ENCODE measurements at places on chromosomes 2 and 18.

DNA sequence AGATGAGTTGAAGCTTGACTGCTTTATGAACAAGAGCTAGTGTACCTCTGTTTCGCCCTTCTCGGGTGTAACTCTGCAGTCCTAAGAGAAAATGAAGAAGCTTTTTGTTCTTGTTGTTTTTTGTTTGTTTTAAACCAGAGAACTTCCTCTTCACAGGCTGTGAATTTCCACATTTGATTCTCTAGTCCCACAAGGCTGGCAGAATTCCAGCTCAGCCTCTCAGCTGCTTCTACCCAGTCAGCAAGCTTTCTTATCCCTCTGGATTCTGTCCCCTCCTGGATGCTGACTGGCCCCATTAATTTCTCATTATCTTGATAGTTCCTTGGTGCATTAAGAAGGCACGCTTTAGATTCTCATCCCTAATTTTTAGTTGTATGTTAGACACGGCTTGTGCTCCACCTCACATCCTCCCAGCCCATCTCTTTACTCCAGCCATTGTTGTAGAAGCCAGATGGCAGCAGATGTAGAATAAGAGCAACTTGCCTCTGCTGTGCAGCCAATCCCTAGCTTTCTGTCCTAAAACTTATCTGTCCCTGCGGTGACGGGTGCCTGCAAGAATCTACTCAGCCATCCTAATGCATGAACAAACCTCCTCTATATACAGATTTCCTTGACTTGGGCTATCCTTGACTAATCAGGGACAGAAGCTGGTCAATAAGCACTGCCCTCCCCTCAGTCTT lies 12.3 kb upstream of the RESP18 start:
- peak; percentile 27 for DNase-seq

DNA sequence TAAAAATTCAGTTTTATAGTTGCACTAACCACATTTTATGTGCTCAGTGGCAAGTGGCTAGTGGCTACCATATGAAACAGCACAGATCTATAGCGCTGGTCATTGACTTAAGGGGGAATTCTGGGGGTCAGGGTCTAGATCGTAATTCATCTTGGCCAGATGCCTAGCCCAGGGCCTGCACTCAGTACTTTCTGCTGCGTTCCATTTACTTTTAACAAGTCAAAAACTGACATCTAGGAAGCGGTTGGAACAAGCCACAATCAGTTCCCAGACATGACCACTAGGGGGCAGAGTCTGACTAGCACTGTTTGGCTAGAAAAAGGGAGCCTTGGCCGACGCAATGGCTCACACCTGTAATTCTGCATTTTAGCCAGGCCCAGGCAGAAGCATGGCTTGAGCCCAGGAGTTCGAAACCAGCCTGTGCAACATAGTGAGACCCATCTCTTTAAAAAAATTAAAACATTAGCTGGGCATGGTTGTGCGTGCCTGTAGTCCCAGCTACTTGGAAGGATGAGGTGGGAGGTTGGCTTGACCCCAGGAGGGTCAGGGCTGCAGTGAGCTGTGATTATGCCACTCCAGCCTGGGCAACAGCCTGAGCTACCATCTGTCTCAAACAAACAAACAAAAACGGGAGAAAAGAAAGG lies 9.0 kb upstream of the TMBIM1 start:
- peak; percentile 89 for DNase-seq

- no peak for DNase-seq
Measured at GRCh38 chr18:75779450-75779849, 351.9 kb upstream of the SMIM21 start.

- DNase-seq = no peak
Measured at GRCh38 chr2:209956271-209956670, 46.2 kb upstream of the RPE start.

- DNase-seq = no peak
Measured at GRCh38 chr18:10518595-10519255, 7.1 kb upstream of the NAPG start.

- DNase-seq = no peak
Measured at GRCh38 chr18:62370366-62370765, 45.3 kb downstream of the TNFRSF11A start.

- DNase-seq = no peak
Measured at GRCh38 chr2:239927424-239927981, 97.6 kb downstream of the NDUFA10 start.

GRCh38 chr2:36450466-36451196 lies 95.1 kb downstream of the CRIM1 start:
- no peak for DNase-seq

DNA sequence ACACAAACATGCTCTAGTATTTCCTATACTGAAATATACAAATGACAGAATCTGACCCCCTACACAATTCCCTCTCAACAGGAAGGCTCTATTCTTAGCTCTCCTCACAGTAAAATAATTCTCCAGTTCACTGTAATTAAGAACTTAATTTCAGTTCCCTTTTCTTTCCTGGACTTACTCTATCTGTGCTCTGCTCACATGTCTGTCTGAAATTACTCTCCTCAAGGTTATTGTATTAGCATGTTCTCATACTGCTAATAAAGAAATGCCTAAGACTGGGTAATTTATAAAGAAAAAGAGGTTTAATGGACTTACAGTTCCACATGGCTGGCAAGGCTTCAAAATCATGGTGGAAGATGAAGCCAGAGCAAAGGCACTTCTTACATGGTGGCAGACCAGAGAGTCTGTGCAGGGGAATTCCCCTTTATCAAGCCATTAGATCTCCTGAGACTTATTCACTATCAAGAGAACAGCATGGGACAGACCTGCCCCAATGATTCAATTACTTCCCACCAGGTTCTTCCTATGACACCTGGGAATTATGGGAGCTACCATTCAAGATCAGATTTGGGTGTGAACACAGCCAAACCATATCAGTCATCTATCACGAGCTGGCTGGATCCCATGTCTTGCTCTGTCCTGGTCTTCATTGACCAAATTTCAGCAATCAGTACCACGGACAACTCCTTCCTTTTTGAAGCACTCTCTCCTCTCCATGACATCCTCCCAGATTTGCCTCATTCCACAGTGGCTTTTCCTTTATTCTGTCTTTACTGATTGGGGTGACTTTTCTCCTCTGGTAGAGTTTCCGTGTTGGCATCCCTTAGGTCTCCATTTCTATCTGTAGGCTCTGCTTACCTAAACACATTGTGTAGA lies 110.9 kb downstream of the GALR1 start:
- no peak for DNase-seq

GRCh38 chr2:229798446-229799155 lies 84.2 kb upstream of the DNER start:
- DNase-seq = peak; percentile 62

DNA sequence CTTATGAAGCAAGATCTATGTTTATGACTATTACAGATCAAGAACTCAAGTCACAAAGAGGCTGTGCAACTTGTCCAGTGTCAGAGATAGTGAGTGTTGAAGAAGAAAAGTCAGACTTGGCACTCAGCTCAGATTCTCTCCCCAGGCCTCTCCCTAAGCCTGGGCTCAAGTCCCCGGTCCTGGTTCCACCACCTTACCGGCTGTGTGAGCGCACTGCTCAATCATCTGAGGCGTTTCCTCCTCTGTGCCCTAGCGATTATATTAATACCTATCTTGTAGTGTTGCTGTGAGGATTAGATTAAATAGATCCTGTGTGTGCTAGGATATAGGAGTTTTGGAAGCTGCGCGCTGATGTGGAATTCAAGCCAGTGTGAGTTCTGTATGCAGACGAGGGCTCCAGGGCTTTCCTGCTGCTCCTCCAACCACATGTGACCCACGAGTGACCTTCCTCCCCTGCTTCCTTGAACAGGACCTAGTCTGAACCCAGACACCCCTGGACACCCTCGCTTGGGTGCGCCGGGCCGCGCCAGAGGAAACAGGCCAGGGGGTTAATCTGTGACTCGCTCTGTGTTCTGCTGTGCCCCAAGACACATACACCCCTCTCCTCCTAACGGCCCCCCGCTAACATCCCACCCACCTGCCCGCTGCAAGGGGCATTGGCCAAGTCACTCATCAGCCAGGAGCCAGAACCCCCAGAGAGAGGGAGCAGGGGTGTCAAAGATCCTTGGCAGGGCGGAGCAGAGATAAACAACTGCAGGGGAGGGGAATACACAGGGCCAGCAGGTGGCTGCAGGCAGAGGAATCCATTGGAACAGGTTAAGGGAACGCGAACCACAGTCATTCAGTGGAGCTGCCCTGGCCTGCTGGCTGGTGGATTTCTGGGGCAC lies 38.3 kb downstream of the TNS1 start:
- DNase-seq = no peak

GRCh38 chr2:66772618-66773017 lies 337.7 kb downstream of the MEIS1 start:
- no peak for DNase-seq

DNA sequence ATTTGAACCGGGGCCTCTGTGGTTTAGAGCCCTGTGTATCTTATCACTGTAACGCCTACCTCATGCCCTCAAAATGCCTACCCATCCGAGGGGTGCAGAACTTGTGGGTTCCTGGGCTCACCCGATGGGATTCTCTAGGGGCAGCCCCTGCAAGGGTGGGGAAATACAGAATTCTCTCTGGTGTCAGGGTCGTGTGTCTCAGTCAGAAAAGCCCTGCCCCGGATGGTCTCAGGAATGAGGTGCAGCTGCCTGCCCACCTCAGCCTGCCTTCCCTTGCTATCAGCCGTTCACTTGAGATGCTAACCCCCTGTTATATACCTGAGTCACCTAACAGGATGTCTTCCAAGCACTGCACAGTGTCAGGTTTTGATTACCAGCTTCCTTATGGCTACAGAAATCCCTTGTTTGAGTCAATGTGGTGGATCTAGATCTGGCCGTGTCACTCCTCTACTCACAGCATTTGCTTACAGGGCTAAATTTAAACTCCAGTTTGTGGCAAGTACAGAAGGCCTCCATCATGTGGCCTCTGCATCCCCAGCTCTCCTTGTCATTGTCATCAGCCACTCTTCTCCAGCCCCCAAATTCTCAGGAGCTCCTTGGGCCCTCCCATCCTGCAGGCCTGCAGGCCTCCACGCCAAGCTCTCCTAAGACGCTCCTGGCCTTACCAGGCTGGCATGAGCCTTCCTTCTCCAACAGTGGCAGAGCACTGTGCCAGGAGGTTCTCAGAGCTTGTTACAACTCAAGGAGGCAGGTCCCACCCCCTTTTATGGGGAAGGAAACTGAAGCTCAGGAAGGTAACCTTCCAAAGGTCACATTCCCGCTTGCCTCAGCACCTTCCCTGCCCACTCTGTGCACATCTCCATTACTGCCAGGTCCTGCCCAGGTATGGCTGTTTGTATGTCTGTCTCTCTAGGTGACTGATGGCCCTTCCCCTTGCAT lies 14.3 kb upstream of the MAP3K2 start:
- no peak for DNase-seq

DNA sequence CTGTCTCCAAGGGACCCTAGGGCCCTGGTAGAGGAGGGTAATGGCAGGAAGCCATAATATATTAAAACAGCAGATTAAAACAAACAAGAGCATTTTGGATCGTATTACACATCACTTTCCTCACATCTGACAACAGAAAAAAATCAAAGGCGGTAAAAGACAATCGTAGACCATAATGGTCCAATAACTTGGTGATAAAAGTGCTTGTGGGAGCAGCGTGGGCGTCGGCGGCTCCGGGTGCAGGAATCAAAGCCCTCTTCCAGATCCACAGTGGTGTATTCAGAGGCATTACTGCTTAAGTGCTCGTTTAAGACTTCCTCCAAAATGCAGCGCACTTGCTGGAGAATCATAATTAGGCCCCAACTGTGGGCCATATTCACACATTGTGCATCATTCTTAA lies 68.0 kb downstream of the FECH start:
- DNase-seq = no peak

DNA sequence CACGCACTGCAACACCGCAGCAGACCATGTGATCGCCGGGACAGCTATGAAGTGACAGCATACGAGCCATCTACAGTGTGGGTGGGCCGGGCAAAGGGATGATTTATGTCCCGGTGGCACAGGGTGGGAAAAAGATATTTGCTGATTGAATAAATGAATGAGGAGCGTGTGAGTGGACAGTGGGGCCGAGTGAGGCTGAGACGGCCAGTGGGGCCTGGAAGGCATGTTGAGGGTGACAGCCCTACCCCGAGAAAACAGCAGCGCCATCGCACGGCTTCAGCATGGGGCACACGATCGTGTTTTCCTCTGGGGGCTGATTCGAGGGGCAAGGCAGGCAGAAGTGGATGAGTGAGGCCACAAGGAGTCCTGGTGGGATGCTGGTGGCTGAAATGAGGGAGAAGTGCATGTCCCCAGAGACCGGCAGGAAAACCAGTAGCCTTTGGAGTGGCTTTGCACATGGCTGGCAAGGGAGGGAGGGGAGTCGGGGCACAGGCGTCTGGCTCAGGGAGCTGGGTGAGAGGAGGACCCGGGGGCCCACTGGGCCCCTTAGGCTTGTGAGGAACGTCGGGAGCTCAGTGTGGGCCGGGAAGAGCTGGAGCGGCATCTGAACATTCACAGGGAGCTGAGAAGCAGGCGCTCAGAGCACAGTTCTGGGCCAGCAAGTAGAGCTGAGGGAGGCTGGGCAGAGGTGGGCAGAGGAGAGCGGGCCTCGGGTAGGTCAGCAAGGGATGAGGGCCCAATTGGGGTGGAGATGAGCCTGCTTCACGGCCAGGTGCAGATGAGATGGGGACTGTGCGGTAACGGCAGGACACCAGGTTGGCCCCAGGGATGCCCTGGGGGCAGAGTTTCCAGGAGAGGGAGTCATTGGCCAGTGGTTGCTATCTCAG lies 32.1 kb upstream of the MAL start:
- DNase-seq = no peak

GRCh38 chr2:240287011-240287410 lies 146.6 kb upstream of the OTOS start:
- no peak for DNase-seq

- no peak for DNase-seq
Measured at GRCh38 chr18:27144672-27145071, 40.4 kb downstream of the CHST9 start.

DNA sequence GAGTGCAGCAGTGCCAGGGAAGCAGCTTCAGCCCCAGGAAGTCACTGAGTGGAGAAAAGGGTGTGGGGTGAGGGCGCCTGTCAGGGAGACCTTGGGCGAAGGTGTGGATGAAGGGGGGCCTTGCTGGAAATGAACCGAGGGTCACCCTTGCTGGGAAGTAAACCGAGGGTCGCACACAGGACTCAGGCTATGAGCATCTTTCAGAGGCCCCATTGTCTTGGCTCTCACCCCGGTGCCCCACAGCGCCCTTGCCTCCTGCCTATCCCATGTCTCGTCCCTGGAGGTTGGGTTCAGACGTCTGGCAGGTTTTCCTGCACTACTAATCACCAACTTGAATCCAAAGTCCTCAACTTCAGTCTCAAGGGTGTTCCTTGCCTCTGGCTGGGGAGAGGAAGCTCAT lies 122.8 kb upstream of the PXDN start:
- DNase-seq = peak; percentile 10

DNA sequence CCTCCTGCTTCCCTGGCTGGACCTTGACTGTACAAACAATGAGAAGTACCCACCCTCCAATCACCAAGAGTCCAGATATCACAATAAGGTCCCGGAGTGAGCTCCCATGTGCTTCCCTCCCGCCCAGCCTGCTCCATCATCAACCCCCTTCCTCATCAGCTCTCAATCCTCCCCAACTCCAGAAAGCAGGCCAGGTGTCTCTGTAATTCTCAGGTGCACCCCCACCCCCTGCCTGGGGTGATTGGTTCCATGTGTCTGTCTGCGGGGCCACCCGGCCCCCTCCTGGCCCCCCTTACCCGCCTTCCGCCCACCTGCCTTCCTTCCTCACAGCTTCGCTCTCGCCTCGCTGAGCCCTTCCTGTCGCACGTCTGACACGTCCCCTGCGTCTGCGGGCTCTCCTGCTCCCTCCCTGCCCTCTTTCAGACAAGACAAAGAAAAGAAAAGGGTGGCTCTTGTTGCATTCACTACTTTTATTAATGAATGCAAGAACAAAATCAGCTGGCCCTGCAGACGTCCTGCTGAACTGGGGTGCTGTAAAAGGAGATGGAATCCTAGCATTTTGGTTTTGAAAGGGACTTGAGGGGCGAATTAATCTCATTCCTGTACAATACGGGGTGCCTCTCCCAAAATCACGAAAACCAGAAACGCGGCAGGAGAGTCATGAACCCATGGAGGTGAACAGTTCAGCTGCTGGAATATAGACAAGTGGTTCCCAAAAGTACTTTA lies 26.5 kb upstream of the IGFBP2 start:
- no peak for DNase-seq
